Activated gamma-delta T cell treated with Interleukin-2 at 50 U/mL for 16 hours (primary cell): ENCODE measurements at places on chromosomes 1 and 21.

- DNase-seq: no peak
Observed at GRCh38 chr1:177310326-177310725, 139.6 kb downstream of the BRINP2 start.

DNA sequence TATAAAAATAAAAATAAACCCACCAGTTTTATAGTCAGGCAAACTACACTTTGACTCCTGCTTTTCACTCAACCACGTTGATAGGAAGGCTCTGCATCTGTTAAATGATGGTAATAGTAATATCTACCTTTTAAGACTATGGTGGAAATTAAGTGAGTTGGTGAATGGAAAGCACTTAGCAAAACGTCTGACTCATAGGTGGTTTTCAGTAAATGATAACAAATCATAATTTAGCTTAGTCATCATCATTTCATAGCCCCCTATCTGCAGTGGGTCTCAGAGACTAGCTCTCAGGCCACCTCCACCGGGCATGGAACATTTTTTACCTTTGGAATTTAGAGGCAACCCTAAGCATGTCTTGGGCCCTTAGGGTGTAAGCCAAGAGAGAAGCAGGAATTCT lies 160.0 kb downstream of the PDE4B start:
- DNase-seq: no peak

DNA sequence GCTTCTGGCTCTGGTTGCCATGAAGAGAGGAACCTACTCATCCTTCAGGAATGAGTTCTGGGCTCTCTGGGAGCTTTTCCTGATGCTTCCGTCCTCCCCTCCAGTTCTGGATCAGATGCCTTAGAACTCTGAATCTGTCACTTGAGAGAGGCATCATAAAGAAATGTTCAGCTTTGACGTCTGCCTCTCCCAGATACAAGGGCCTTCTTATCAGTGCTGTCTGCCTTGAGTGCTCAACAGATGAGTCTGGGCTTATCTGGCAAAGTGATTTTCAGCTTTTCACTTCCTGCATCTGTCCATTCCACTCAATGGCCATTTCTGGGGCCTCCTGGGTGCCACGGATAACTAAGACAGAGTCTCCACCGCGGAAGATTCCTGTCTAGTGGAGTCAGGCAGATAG lies 12.3 kb upstream of the OTUD3 start:
- no peak for DNase-seq

- no peak for DNase-seq
Observed at GRCh38 chr1:154320882-154321608, at the start of gene AQP10. TSS of gene AQP10 (plus strand) at chr1:154321093. CDS start at chr1:154321156, 63 bp downstream.

GRCh38 chr1:244405856-244406255 lies 45.9 kb downstream of the ADSS2 start:
- DNase-seq: no peak

- DNase-seq: no peak
Observed at GRCh38 chr1:232316864-232317263, 313.1 kb downstream of the SIPA1L2 start.

DNA sequence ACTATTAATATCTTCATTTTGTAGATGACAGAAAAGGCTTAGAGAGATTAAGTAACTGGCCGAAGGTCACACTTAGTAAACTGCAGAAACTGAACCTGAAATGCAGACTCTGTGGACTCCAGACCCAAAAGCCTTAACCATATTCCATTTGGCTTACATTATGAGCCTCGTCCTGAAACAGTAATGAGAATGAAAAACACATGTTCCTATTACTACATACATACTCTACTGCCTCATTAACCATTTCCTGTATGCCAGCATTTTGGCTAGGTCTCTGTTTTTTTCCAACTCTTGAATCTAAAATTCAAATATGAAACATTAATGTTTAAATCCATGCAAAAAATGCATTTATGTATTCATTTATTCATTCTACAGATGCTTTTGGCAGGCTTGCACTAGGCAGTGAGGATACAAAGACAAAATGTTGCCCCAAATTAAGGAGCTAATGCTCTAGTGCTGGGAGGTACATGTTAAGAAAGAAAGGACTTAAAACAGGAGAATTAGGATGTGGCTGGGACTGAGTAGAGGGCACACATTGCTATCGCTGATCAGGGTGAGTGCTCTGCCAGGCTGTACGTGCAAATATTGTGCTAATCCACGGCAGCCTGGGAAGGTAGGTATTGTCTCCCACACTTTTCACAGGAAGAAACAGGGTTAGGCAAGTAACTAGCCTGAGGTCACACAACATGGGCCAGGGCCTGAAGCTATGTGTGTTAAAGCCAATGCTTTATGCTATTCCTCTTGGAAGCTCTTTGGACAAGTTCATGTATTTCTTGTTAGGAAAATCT lies 14.0 kb downstream of the DEGS1 start:
- DNase-seq: no peak

DNA sequence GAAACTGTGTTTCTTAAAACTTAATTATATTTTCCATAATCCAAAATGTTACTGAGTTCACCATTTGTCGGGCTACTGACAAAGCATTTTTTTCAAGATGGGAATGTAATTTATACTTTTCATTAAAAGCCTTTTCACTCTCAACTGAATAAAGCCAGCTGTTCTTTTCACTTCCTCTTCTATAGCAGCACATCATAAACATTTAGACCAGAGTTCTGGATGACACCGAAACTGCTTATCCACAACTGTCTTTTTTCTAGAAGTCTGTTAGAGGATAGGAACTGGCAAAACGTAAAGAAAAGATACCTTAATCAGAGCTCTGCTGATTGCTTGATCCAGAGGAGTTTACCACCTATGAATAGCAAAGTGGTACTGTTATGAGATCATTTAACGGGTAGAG lies 594.7 kb downstream of the ADGRL2 start:
- no peak for DNase-seq

GRCh38 chr1:150537732-150538684 lies 11.2 kb upstream of the ADAMTSL4 start:
- no peak for DNase-seq

DNA sequence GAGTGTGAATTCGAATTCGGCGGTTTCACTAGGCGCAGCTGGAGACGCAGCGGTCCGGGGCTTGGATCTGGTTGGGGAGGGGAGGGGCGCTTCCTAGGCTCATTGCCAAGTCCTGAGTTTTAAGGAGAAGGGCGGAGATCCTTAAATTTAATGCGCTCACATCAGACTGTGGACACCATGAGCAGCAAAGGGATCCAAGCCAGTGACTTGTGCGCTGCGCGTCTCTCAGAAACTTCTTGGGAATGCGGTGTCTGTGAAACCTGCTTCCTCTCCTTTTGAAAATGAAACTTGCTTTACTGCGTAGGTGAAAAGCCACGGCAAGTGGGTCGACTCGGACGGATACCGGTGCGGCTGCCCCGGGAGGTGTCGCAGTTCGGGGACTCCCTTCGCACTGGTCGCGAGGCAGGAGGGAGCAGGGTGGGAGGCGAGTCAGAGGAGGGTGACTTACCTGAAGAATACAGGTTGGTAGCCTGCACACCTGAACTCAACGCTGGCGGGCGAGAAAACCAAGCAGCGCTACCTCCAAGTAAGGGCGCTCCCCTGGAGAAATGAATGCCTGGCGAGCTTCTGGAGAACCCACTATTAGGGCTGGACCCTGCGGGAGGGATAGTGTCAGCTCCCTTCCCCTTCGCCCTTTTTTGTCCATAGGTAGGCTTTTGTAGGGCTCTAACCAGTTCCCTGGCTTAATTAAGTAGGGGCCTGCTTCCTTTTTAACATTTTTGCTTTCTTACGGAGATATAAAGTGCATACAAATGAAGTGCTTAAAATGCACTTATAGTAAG lies 992 bp downstream of the TENT5C start:
- peak; percentile 48 for DNase-seq

DNA sequence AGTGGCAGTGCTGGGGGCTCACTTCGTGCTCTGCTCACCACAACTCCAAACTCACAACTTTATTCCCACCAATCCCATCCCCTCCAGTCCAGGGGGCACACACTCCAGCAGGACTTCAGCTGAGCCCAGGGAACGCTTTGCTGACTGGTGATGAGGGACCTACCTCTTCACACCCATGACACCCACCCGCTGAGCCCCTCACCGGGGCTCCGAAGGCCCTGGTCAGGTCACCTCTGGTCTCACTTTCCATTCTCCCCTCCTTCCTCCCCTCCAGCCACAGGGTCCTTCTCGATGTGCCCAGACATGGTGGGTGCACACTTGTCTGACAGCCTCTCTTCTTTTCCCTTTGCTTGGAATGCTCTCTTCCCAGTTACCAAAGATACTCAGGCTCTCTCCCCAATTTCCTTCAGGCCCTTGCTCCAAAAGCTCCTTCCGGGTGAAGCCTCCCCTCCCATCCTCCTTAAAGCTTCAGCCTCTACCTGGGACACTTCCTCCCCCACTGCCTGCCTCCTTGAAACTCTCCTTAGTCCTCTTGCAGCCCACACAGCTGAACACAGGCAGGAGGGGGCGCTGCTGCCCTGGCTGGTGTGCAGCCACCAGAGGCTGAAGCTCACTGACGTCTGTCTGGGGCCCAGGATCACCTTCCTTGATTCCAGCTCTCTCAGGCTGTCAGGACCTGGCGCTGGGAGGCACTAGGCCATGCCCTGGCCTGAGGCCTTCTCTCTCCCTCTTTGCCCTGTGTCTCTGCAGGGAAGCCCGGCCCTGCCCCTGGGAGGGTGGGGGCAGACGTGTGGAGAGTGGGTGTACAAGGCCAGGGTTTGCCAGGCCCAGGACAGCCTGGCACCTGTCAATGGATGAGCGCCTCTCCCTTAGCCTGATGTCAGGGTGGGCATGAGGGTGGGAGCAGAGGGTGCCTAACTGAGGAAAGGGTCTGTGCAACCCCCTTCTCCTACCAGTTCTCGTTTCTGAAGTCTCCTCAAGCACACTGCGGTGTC lies 1.6 kb downstream of the KCNE1 start:
- no peak for DNase-seq

- DNase-seq: no peak
Observed at GRCh38 chr1:109616391-109616790, 3.0 kb downstream of the GNAT2 start.

- DNase-seq: no peak
Observed at GRCh38 chr1:52659356-52659755, 26.4 kb downstream of the SHISAL2A start.

- no peak for DNase-seq
Observed at GRCh38 chr1:157140063-157140588, 1.9 kb upstream of the ETV3 start.

- no peak for DNase-seq
Observed at GRCh38 chr1:41286486-41286885, 44.4 kb upstream of the SCMH1 start.

DNA sequence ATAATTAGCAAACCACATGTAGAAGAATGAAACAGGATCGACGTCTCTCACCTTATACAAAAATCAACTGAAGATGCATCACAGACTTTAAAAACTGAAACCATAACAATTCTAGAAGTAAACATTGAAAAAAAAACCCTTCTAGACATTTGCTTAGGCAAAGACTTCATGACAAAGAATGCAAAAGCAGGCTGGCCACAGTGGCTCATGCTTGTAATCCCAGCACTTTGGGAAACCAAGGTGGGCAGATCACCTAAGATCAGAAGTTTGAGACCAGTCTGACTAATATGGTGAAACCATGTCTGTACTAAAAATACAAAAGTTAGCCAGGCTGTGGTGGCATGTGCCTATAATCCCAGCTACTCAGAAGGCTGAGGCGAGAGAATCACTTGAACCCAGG lies 1351.7 kb downstream of the MRPL39 start:
- no peak for DNase-seq

DNA sequence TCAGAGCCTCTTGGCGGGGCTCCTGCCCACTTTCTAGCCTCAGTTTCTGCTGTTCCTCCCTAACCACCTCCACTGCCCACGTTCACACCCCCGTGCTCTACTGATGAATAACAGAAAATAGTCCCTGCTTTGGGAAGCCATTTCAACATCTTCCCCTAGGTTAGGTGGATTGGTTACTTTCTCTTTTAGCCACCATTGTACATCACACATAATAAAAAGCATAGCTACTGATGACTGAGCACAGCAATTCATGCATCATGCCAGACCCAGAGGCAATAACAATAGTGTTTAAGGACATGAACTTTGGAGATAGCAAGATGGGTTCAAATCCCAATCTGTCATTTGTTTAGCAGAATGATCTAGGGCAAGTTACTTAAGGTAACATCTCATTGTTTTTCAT lies 74.6 kb downstream of the COLGALT2 start:
- no peak for DNase-seq

- DNase-seq: no peak
Observed at GRCh38 chr1:42963378-42964043, 4.8 kb upstream of the SLC2A1 start.

- no peak for DNase-seq
Observed at GRCh38 chr1:95126846-95127245, 9.7 kb downstream of the TLCD4 start.

DNA sequence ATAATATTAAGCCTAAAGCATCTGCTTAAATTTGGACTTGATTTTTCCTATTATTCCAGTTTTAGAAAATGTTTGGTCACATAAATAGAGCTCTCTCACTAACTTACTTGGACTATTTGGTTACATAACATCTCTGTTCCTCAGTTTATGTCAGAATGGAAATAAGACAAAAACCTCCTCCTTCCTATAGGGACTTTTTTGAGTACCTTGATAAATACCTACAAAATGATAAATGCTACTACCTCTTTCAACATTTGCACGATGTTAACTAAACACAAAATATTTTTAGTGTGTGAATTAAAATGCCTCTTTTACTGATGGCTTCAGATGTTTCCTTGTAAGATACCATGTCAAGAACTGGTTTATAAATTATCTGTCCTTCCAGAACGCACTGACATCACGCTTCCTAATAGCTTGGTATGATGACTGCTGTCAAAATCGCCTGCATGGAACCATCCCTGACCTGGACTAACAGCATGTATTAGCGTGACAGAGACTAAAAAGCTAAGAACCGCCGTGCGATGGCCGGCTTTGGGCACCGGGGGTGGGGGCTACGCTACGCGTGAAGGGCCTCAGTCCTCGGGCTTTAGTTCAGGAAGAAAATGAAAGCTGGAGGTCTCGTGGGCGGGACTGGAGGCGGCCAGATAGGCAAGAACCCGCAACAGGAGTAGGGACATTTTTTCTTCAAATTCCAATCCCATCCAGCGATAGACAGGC lies 133.2 kb upstream of the BARHL2 start:
- DNase-seq: no peak

DNA sequence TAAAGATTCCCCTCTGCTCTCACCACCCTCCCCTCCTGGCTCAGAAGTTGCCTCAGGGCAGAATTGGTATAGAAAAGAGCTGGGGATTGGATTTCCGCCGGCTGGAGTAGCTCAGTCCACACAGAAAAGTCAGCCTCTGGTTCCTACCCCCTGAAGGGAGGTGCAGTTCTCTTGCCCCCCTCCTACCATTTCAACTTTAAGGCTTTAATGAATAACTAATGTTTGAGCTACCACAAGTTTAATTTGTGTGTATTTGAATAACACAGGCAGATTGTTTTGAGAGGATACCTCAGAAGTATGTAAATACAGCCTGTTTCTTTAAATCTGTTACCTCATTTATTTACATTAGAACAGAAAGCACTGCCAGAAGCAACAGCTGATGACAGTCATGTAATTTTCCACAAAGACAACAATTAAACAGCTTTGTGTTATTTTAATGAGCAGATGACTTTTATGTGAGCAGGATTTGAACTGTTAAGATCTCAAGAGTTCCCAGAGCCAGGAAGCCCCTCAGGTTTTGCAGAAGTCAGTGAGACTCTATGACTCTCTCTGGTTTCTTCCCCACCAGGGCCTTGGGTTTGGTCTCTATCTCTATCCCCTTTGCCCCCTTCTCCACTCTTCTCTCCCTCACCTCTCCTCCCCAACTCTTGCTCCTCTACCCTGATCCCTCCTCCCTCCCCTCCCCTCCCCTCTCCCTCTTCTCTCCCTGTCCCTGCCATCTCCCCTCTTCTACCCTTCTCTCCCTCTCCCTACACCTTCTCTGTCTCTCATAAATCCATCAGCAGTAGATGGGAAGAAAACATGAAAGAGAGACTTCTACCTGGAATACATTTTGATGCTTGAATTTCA lies 26.3 kb downstream of the DUSP10 start:
- no peak for DNase-seq
